ENCODE measurements at places on chromosomes 5 and 9.

DNA sequence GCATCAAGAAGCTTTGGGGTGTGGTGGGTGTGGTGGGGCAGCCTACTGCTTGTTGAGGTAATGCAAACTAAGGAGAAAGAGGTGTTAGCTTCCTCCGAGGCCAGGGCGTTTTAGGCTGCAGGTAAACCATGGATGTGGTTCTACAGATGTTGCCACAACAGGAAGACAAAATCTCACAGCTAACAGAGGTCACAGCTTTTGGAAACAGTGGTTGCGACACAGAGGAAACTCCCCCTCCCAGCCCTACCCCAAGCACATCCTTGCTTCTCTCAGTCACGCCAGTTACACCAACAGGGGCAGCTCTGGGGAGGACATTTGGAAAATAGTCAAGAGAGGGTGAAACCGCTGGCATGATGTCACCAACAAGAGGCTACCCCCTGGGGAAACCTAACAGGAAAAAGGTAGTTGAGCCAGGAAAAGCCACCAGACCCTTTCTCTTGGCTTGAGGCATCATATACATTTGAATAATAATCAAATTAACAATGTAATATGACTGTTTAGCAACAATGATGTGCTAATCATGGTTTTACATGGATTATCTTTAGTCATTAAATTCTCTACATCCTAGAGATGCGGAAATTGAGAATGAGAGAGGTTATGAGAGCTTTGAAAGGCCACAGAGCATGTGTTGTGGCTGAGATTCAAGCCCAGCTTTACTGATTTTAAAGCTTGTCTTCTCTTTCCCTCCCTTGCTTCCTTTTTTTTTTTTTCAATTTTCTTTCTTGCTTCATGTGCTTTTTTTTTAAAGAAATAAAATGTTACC, 82.2 kb upstream of the IL12B start:
- DNase-seq = peak; percentile 71

GRCh38 chr5:14035859-14036503, 91.5 kb upstream of the DNAH5 start:
- no peak for DNase-seq

DNA sequence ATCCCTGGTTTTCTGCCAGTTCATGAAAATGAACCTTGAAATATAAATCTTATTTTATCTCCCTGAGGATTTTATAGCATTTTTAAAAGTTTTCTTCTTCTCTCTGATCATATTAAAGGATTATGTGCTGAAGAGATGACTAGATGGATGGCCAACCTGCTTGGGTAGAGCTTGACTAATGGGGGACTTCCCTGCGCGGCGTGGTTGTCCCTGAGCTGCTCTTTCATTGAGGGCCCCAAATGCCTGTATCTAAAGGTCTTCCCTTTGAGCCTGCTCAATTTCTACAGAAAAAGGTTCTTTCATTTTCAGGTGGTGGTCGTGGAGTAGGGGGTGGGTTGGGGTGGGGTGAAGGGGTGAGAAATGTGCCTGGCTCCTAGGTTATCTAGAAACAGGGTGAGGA, 20.5 kb upstream of the CDKN2AIPNL start:
- no peak for DNase-seq

- no peak for DNase-seq
Measured at GRCh38 chr9:2082772-2083171, 67.6 kb downstream of the SMARCA2 start.

- DNase-seq = no peak
Measured at GRCh38 chr9:75707191-75707590, 183.3 kb upstream of the PCSK5 start.

DNA sequence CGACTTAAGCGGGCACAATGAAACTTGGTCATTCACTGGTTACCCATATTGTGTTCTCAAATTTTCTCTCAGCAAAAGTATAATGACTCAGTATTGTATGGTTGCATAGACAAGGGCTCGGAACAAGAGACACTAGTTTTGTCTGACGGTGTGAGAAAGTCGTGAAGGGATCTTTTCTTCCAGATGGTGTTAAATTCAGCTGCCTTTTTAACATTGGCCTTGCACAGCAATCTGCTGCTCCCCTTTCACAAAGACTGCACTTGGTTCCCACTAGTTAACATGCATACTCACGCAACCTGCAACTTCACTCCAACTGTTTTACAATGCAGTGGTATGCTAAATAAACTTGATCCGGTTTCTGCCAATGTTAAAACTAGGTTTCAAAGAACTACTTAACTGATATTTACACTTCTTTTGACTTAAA, 219.2 kb downstream of the MEF2C start:
- DNase-seq = no peak

DNA sequence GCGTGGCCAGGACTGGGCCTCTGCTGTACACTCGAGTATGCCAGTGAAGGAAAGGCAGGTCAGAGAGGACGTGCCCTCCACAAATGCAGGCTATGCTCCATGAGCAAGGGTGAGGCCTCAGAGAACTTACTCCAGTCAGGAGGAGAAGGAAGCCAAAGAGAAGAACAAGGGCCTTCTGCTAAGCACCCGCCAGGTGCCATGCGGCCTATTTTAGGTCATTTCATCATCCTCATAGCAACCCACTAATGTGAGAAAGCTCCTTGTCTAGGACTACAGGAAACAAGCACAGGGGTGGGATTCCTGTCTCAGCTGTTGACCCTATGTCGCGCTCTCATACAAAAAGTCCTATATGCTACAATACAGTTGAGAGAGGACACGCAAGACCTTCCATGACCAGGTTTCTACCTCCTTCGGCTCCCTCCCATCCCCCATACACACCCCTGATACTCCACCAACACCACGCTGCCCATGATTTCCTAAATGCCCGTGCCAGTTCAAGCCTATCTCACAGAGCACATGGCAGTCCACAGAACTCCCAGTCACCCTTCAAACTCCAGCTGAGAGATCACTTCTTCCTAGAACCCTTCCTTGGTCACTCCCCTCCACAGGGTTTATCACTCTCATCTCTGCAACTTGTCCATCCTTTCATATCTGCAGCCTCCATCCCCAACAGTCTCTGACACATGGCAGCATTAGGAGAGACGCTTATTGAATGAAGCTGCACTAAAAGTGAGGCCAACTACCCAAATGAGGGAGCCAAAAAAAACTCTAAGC, 26.8 kb downstream of the PSMB7 start:
- DNase-seq = no peak

DNA sequence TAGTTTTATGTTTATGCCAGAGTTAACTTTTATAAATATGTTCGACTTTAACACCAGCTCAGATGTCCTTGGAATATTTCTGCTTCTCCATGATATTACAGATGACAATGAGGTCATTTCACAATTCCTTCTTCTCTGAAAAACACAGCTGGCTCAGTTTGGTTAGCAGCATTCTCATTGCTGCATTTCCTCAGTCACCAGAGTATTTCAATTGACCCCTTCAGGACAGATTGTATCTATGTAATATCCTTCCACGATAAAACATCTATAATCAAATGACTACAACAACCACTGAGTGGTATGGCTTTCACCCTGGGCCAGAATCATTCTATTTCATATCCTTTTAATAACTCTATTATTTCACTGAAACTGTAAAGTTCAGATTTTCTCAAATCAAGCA, 148.7 kb downstream of the OXCT1 start:
- no peak for DNase-seq

GRCh38 chr5:6043491-6044310, 334.6 kb downstream of the MED10 start:
- no peak for DNase-seq

DNA sequence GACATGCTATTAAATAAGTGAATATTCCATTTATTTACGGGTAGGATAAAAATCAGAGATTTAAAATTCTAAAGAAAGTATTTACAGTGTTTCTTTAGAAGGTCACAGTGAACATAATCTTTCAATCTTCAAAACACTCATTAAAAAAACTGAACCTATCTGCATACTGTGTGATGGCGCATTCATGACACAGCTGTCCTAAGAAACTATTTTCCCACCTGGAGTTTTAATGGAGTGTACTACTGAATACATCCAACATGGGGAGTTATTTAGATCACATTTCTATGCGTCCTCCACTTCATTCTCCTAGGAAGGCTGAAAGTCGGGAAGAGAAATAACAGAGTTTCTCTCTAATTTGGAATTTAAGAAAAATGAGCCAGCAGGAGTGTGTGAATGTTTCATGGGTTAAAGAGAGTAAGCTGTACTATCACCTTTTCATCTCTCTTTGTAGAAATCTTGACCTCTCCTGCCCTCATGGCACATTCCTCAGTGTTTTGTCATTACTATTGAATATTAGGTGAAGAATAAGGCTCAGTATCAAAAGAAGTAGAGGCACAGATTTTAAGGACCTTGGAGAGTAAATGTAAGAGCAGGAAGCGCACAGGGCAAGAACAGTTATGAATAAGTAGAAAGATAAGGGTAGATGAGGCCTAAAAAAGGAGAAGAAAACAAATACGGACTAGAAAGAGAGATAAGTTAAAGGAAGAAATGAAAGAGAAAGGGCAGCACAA, 551.2 kb upstream of the TUSC1 start:
- DNase-seq = no peak

GRCh38 chr9:87469793-87470465, 27.7 kb upstream of the DAPK1 start:
- no peak for DNase-seq

DNA sequence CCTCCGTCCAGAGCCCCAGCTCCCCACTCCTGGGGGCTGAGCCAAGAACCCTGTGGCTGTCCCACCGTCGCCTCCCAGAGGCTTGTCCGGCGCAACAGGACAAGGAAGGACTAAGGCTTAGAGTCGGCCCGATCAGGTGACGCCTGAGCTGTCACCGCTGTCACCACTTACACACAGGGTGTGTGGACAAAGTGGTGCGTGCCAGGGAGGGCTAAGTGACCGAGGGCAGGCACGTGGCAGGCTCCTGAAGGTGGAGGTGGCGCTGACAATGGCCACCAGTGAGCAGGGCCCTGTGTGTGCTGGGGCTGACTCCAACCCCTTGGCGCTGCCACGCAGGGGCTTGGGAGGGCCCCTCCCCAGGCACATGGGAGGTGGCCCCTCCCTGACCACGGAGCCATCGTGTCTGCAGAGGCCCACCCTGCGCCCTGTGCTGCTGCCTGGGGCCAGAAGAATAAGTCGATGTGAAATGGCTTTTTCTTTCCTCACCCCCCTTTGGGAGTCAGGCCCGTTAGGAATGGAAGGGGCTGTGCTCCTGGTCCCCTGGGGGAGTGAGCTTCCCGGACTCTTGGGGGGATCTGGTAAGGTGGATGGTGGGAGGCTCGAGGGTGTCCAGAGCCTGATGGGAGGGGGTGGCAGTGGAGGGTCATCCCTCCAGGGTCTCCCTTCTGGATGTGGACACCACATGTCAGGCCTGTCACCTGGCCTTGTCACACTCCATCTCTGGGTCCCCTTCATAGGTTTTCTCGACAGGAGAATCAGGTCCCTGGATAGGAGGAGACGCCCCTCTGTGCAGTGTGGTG, 2.6 kb upstream of the GPSM1 start:
- no peak for DNase-seq

DNA sequence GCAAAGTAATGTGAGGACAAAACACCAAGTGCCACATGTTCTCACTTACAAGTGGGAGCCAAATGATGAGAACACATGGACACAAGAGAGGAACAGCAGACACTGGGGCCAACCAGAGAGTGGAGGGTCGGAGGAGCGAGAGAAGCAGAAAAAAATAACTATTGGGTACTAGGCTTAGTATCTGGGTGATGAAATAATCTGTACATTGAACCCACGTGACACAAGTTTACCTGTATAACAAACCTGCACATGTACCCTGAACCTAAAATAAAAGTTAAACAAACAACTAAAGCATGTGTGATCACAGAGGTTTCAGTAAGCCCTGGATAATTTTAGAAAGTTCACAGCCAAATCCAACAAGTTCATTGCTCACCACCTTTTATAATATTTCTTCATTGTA, 160.1 kb downstream of the TENT4A start:
- no peak for DNase-seq

DNA sequence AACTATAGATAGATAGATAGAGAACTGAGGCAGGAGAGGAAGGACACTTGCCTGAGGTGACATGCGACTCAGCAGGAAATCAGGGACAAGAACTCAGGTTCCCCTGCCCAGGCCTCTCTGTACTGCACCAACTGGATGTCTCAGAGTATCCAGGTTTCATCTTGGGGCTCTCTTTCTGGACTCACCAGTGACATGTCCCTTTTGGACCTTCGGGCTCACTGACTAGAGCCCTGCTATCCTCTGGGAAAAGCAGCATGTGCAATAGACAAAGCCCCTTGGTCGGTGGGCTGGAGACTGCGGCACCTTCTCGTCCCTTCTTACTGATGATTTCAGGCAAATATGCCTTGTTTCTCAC, 104.5 kb downstream of the RGS3 start:
- no peak for DNase-seq

- no peak for DNase-seq
Measured at GRCh38 chr9:70135176-70135575, 91.5 kb downstream of the MAMDC2 start.

GRCh38 chr5:109911731-109912130, 222.0 kb downstream of the MAN2A1 start:
- DNase-seq = no peak

DNA sequence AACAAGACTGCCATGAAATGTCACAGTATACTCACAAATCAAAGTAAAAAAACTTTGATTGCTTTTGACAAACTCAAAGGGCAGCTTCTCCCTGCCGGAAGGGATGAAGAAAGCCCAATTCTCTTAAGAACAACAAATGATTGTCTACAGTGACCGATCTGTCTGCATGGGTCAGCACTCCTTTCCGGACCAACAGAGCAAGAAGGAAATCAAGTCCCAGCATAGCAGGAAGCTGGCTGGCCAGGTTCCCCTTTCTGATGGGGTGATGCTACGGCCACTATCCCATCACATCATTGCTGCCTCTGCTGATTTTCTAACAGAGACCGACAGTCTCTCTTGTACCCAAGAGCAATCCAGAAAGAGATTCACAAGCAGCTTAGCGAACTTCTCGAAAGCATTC, 692 bp downstream of the C1QTNF3 start:
- DNase-seq = no peak

GRCh38 chr9:99638971-99639370, 182.7 kb upstream of the NR4A3 start:
- no peak for DNase-seq

GRCh38 chr5:59976342-59976741, 82.8 kb upstream of the PDE4D start:
- no peak for DNase-seq
